ENCODE measurements at places on chromosomes 4 and X.

DNA sequence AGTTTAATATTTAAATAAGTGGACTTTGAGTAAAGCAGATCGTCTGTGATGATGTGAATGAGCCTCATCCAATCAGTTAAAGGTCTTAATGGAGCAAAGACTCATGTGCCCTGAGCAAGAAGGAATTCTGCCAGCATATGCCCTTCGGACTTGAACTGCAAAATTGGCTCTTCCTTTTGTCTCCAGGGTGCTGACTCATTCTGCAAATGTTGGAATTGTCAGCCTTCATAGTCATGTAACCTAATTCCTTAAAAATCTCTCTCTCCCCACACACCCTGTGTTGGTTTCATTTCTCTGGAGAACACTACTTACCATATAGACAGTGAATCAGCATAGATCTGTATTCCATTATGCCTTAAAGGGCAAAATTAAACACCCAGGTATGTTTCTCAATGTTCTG lies 609.8 kb upstream of the GALNTL6 start:
- DNase-seq: no peak

DNA sequence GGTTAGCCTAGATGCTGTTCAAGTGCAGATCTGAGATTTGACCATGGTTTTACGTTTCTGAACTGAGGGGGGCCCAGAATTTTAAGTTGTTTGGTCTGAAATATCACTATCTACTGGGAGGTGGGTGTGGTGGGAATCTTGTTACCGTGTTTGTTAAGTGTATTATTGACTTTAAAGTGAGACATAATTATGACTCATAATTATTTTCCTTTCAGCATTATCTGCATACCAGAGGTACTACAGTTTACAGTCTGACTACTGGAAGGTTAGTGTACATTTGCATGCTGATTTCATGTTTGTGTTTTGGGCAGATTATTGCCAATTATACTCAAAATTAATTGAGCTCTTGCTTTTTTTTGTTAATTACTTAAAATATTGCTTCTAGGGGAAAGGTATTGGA lies 101.5 kb downstream of the KDM6A start:
- DNase-seq: no peak

DNA sequence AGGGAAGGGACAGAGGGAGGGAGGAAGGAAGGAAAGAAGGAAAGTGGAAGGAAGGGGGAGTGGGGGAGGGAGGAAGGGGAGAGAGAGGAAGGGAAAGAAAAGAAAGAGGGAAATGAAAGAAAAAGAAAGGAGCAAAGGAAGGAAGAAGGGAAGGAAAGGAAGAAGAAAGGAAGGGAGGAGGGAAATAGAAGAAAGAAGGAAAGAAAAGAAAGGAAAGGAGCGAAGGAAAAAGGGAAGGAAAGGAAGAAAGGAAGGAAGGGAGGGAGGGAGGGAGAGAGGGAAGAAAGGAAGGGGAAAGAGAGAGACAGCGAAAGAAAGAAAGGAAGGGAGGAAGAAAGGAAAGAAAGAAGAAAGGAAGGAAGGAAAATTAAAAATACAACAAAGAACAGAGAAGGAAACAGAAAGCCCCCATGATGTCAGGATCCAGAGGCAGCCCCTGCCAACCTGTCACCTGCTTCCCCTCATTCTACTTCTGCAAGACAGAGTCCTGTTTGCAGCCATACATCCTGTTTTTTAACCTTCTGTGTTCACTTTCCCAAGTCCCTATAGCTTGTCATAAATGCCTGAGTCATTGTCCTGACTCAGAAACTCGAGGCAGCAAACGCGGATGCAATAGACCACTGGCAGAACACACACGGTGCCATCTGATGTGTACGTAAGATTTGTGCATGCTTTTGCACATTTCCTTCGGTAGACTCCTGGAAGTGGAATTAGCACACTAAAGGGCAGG lies 77.0 kb upstream of the C4orf50 start:
- no peak for DNase-seq

DNA sequence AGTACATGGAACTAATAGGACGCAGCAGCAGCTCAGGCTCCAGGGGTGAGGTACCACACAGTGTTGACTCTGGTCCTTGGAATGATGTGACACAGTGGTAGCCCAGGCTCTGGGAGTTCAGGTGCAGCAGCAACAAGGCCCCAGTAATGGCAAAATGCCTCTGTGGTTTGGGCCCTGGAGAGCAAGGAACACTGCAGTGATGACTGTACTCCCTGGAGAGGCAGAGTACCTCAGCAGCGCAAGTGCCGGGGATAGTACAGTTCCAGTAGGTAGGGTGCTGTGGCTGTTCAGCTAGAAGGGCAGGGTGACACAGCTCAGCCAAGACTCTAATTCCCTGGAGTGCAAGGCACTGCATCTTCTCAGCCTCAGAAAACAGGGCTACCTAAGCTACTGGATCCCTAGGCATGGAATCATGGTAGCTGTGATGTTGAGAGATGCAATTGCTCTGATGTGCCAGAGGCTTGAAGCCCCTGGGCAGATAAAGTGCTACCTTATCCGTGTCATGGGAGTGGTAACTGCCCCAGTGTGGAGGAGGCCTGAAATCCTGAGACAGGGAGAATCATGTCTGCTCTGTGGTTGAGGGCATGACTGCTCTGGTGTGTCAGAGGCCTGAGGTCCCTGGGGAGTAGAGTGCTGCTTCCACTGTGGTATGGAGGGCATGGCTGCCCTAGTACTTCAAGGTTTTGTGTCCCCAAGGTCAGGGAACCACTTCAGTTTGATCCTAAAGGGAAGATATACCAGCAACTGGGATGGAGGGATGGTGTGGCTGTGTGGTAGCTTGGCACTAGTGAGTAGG lies 55.2 kb downstream of the AREG start:
- DNase-seq: no peak

DNA sequence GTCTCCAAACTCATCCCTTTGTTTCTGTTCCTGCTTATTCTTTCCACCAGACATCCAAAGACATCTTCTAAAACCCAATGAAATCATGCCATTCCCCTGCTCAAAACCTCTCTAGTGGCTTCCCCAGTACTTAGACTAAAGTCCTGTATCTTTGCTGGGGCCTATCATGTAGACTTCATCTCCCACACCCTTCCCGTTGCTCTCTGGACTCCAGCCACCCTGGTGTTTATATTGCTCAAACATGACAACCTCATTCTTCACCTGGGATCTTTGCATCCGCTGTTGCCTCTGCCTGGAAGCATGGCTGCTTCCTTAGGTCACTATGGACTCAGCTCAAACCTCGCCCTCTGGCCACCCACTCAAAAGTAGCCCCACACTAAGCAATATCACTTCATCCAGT lies 23.7 kb downstream of the TBC1D1 start:
- DNase-seq: no peak

- DNase-seq: no peak
Observed at GRCh38 chrX:100479329-100479728, 69.3 kb upstream of the PCDH19 start.

- DNase-seq: no peak
Observed at GRCh38 chrX:21926527-21927278, 13.8 kb upstream of the SMS start.

GRCh38 chrX:45196701-45197100 lies 4.0 kb downstream of the DIPK2B start:
- DNase-seq: no peak

DNA sequence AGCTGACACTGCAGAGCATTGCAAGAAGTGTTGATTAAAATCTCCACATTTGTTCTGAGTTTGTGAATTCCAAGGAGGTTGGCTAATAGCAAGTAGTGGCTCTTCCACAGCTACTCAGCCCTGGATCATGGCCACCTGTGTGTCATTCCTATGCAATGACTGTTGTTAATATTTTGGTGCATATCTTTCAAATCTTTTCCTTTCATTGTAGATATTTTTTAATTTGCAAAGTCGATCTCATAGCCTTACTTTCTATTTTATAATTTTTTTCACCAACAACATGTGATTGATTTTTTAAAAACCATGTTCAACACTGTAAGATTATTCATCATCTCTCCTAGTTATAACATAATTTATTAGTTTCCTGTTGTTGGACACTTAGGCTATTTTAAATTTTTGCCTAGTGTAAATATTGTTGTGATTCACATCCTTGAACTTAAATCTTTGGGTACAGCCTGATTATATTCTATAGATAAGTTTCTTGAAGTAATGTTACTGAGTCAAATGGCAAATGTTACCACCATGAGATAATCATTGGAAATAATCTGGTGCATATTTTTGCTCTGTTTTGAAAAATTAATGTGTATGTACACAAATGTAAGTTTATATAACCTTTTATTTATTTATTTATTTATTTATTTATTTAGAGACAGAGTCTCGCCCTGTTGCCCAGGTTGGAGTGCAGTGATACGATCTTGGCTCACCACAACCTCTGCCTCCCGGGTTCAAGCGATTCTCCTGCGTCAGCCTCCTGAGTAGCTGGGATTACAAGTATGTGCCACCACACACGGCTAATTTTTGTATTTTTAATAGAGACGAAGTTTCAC lies 17.1 kb upstream of the ARHGAP10 start:
- no peak for DNase-seq

DNA sequence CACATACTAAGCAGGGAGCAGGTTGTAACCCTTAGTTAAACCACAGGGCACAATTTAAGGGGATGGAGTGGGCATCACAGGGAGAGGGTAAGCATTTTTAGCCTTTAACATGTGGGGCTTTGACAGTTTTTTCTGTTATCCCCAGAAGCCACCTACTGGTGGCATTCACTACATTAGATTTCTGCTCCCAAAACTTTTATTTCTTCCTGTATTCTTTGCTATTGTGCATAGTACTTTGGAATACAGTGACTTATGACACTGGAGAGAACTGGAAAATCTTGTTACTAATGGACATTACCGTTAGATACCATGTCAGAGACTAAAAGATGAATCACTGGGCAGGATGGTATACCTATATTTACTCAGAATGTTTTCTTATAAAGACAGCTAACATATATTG lies 7.3 kb downstream of the TRIM75 start:
- DNase-seq: no peak

GRCh38 chr4:168501407-168501806 lies 4.6 kb downstream of the PALLD start:
- DNase-seq: no peak

DNA sequence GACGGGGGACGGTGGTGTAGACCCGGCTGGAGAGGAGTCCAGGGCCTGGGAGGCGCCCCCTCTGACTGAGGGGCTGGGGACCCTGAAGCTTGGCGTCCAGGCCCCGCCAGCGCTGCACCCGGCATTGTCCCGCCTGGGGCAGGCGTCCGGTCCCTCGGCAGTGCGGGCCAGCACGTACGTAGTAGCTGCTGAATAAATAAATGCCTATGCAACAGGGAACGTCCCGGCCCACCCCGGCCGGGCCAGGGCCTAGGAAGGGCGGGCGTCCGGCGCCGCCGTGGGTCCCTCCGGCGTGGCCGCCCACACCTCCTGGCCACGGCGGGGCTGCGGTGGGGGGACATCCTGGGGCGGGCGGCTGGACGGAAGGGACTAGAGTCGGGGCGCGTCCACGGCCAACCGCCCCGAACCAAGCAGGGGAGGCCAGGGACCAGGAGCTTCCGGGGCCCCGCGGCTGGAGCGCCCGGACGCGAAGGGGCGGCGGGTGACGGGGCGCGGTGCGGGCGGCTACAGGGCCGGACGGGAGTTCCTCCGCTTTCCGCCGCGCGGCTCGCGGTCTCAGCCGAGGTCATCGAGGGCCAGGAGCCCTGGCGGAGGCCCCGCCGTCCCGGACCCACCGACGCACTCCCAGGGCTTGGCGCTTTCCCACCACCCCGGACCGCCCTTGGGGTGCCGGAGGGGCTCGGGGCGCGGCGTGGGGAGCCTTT lies 886 bp upstream of the WWC2 start:
- DNase-seq: no peak

DNA sequence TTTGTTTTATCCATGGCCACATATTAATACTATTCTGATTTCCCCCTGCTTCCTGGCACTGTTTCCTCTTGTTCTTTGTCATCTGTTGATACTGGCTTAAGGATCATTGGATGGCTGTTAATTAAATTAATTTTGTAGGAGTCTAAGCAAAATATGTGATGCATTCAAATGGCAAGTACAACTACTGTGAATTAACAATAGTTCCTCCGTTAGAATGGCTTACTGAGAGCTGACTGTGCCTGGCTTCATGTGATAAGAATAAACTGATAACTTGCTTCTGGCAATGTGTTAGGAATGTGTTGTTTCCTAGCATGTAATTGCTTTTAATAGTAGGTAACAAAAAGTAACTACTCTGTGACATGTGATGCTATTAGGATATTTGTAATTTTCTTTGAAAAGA lies 98.5 kb downstream of the RPA4 start:
- DNase-seq: no peak

GRCh38 chr4:150368667-150369066 lies 213.3 kb upstream of the MAB21L2 start:
- DNase-seq: no peak

DNA sequence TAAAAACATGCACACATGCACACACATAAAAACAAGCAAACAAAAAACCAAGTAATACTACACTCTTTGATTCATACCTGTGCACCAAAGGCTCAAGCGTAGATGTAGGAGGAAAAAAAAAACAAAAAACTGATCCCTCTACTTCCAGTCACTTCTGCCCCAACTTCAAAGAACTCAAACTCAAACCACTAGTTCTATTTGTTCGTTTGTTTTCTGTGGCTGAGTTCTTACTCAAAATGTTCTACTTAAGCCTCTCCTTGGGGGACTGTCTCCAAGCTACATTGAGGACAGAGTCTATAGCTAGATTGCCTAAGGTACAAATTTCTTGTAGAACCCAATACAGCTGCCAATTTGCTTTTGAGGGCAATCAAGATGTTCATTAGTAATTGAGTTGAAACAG lies 171.0 kb upstream of the ATOH1 start:
- no peak for DNase-seq
